MV-4-11 (cell line): ENCODE measurements at places on chromosomes 4 and X.

- DNase-seq: no peak
Observed at GRCh38 chr4:48025005-48025404, 8.4 kb downstream of the NIPAL1 start.

- no peak for DNase-seq
Observed at GRCh38 chr4:59537246-59537886, 1662.8 kb upstream of the ADGRL3 start.

- no peak for DNase-seq
Observed at GRCh38 chr4:164115236-164115635, 620.7 kb downstream of the TMA16 start.

- DNase-seq: peak; percentile 2
Observed at GRCh38 chr4:108114503-108114902, 54.2 kb downstream of the LEF1 start.

DNA sequence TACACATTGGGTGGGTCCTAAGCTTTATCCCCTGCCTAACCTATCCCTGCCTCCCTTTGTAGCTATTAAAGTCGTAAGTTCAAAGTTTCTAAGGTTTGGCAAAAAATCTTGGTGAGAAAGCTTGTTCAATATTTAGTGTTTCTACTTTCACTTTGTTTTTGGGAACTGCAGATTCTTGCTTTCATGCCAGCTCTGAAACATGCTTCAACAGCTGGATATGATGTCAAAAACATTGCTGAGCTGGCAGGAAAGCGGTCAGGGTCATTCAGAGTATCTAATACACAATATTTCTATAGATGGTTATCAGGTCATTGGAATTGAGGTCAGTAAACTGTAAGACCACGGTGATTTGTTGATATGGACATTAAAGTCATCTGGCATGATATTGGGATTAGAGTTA, 19.7 kb downstream of the CENPI start:
- no peak for DNase-seq

GRCh38 chr4:159071178-159071968, 31.5 kb upstream of the RAPGEF2 start:
- no peak for DNase-seq

- no peak for DNase-seq
Observed at GRCh38 chr4:88940506-88940905, 116.5 kb downstream of the FAM13A start.

DNA sequence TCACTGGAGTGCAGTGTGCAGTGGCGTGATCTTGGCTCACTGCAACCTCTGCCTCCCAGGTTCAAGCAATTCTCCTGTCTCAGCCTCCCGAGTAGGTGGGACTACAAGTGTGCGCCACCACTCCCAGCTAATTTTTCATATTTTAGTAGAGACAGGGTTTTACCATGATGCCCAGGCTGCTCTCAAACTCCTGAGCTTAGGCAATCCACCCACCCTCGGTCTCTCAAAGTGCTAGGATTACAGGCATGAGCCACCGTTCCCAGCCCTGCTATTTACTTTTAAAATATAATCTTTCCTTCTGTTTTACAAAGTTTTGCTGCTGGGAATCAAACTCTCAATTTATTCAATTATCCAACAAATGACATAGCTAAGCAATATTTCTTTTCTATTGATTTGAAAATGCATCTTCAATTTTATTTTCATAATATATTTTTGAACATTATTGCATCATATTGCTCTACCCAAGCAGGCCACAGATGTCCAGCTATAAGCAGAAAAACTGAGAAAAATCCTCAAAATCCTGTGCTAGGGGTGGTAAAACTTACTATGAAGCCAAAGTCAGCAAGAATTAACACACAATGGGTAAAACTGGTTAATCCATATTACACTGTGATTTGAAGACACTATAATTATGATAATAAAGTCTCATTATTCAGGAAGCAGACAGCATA, 5.2 kb downstream of the TIFA start:
- peak; percentile 21 for DNase-seq

- DNase-seq: no peak
Observed at GRCh38 chr4:87632469-87632868, 17.6 kb upstream of the DMP1 start.

GRCh38 chr4:151584101-151584500, 175.1 kb downstream of the FHIP1A start:
- no peak for DNase-seq

DNA sequence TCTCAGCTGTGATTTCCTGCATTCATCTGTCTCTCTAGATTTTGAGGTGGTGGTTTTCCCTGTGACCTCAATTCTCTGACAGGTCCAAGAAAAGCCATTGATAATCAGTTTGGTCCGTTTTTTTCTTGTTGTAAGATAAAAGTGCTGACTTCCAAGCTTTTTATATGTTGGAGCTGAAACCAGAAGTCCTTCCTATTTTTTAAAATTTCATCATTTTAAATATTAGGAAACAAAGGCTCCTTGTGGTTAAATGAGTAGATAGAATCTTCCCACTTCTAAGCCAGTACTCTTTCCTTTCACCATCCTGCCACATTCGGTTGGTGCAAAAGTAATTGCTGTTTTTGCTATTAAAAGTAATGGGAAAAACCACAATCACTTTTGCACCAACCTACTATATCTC, 18.3 kb downstream of the RNF175 start:
- peak; percentile 17 for DNase-seq

DNA sequence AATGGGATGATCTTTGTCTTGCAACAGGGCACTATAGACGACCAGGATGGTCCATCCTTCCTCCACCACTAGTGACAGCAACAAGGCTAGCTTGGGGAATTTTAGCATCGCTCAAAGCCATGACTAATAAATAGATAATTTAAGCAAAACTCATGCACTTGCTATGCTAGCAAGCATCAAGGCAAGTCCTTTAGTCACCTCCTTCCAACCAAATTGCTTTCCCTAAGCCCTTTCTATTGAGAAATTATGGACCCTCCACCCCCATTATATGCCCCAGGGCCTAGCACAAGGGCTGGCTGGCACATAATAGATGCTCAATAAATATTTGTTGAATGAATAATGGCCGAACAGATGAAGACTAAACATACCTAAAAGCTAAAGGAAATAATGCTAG, 28.6 kb downstream of the SLC16A2 start:
- DNase-seq: no peak

DNA sequence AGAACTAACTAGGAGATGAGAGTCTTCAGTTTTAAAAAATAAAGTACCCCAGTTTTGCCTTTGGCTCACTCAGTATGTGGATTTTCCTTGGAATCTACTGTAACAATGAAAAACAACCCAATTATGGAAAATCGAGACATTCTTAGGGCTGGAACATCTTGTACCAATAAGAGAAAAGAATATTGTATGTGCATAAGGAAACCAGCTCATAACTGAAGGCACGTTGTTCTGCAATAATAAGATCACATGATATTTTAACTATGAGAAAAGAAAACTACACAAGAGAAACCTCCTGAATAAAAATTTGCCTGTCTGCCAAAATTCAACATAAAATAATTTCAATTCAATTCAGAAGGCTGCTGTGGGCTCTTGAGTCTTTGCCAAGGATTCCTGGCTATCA, 261.8 kb upstream of the EDNRA start:
- DNase-seq: no peak

GRCh38 chr4:1364217-1364616, 17.2 kb downstream of the UVSSA start:
- no peak for DNase-seq

DNA sequence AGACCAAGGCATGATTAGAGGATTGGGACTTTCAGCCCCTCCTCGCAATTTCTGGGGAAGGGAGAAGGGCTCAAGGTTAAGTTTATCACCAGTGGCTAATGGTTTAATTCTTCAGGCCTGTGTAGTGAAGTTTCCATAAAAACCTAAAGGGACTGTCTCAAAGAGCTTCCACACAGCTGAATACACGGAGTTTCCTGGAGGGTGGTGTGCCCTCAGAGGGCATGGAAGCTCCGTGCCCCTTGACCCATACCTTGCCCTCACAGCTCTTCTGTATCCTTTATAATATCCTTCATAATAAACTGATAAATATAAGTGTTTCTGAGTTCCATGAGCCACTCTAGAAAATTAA, 66.6 kb upstream of the DDX60 start:
- no peak for DNase-seq

- DNase-seq: no peak
Observed at GRCh38 chrX:107729558-107730297, 45.9 kb downstream of the TSC22D3 start.

DNA sequence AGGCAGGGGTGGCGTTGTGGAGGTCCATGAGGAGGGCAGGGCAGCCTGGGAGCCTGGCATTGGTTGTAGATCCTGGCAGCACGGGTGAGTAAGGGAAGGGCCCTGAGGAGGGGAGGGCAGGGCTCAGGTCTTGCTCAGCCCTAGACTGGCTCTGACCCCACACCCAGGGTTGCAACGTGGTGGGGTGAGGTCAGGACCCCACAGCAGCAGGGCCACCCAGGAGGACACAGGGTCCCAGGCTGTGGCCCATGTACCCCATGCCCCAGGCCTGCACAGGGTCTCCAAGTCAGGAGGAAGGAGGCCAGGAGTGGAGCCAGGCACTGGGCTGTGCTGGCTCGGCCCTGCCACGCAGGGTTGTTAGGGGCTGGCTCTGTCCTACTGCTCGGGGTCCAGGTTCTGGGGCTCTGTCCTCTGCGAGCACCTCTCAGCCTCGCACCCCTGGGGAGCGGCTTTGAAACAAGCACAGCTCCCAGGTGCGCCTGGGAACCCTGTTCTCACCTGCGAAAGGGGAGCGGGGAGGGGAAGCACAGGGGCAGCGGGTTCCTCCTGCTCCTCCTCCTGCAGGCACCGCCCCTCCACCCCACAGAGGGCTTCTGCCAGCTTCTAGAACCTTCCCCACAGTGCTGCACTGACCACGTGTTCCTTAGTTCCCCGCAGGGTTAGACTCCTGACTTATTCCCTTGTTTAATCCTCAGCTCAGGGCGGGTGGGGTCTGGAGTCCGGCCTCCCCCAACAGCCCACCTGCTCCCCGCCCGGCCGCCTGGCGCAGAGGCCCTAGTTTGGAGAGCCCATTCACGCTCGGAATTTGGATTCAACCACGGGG, 20.4 kb downstream of the MSANTD1 start:
- DNase-seq: no peak

DNA sequence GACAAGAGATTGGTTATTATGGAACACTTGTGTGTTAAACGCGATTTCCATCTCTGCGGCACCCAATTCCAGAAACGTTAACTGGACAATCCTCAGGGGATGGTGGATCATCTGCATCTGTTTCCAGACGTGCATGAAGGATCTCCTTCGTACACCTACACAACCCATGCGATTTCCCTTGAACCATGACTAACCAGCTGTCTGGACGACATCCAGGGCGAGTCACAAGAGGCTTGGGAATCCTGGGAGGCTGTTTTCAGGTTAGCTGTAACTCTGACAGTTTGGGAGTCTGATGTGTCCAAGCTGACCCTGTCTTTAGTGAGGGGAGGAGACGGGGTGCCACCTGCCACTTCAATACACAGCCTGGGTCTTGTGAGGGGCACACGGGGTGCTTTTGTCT, 84.5 kb downstream of the GATB start:
- DNase-seq: no peak

- DNase-seq: no peak
Observed at GRCh38 chr4:109662771-109663170, 40.5 kb downstream of the CASP6 start.

DNA sequence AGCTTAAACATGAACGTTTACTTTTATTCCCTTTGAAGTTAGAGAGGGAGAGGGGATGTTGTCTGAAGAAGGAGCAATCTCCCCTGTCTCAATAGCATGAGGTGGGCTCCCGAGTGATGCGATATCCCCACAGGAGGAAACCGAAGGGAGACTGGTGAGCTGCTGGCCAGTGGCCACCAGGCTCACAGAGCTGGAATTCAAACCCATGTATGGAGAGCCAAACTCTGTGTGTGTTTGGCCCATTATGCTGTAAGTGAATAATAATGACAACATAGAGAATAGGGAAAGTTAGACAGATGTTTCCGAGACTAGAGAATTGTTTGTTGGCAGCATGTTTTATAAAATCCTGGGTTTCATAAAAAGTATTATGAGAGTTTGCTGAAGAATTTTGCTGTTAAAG, 66.1 kb upstream of the CLNK start:
- DNase-seq: no peak

- DNase-seq: peak; percentile 31
Observed at GRCh38 chr4:169619518-169619957, 840 bp upstream of the CLCN3 start.
